Brain pericyte (primary cell): ENCODE measurements at places on chromosomes 4 and X.
A peak's percentile ranks its signal among the peaks of the same experiment; 100 is the strongest.

DNA sequence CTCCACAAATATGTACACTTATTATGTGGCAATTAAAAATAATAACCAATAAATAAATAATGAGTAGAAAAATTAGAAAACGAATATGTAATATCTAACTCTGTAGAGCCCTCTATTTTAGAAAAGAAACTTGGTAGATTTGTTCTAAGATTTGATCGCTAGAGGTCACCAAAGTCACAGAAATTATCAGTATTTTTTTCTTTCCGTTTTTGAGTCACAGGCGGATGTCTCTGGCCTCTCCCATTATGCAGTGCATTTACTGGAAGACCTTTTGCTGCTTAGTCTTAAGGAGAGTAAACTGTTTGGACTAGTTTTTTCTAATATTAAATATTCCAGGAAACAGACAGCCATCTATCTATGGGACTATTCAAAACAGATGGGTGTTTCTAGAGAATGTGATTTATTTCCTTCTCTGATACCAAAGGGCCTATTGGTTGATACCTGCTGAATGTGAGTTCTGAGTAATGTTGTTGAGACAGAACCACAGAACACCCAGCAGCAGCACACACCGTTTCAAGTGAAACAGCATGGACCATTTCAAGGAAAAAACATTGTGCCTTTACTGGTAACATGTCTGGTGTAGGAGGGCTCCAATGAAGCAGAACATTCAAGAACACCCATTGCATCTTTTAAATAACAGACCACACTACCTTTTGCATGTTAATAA is 34.0 kb upstream of the GYPA start:
- DNase-seq: peak; percentile 27

GRCh38 chrX:153934762-153935325 is at the start of gene NAA10:
TSS of gene NAA10 (minus strand) at chrX:153935037. CDS start at chrX:153934904, 133 bp downstream.
- no peak for DNase-seq

DNA sequence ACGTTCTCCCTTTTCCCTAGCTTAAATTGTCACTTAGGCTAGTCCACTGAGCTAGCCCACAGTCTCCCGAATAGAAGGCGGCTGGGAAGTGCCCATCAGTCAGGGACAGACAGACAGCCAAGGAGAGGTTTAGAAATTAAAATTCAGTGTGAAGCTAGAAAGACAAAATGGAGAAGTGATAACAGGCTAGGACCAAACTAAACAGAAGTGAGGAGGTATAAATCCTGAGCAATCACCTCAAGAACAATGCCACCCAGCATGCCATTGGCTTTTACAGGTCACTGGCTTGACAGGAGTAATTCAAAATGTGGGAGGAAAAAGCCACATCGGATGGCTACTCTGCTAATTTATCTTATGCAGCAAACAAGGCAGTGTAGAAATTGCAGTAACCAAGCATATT is 138.9 kb downstream of the MAPK10 start:
- DNase-seq: no peak

- no peak for DNase-seq
Observed at GRCh38 chrX:150085881-150086280, 147.6 kb upstream of the EOLA2 start.

DNA sequence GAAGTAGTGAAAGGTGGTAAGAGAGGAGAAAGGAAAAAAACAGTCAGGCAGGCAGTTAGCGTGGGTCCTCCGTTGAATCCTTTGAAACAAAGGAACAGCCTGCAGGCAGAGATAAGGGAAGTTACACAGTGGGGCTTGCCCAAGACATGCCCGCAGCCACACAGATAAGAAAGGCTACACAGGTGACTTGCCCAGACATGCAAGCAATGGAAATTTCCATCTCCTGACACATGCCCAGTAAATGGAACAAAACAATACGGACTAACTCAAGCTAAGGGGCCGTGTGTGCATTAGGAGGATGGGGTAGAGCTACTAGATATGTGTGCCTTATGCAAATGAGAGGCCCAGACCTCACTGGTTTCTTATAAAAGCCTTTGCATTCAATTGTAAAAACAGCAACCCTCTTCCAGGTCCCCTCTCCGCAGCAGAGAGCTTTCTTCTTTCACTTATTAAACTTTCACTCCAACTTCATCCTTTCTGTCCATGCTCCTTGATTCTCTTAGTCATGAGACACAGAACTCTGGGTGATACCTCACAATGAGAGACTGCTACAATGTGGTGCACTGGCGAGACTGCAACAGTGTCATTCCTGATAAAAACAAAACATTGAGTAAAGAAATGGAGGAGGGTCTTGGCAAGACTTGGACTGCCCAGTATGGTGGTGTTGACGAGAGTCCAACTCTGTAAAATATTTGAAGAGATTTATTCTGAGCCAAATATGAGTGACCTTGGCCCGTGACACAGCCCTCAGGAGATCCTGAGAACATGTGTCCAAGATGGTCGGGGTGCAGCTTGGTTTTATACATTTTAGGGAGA is 997.4 kb upstream of the PRKX start:
- DNase-seq: no peak

- DNase-seq: no peak
Observed at GRCh38 chr4:6487466-6487865, 15.1 kb upstream of the PPP2R2C start.
